Stimulated activated CD8-positive, alpha-beta memory T cell treated with anti-CD3 and anti-CD28 coated beads, Interleukin-4, amount 100 ng/mL, for 4 hours (primary cell): ENCODE measurements at places on chromosomes 13 and 19.

DNA sequence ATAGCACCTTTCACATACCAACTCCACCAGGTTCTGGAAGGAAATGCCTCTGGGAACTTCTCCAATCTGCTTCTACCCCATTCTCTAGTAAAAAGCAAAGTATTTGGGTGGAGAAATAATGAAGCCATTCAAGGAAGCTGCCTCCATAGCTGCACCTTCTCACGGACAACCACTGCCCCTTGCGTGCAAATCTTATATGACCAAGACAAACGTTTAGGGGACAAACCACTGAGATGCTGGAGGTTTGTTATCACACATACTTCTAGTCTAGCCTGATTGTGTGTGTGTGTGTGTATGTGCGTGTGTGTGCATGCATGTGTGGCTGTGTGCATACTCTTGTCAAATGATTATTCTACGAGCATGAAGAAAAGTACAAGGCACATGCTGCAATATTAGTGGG lies 6.5 kb upstream of the METTL21C start:
- DNase-seq, result no peak

- no peak for DNase-seq
These were observed 4.7 kb downstream of the PNMA8A start for GRCh38 chr19:46466536-46467196.

GRCh38 chr13:85528491-85529217 lies 270.6 kb downstream of the SLITRK6 start:
- DNase-seq, result no peak

DNA sequence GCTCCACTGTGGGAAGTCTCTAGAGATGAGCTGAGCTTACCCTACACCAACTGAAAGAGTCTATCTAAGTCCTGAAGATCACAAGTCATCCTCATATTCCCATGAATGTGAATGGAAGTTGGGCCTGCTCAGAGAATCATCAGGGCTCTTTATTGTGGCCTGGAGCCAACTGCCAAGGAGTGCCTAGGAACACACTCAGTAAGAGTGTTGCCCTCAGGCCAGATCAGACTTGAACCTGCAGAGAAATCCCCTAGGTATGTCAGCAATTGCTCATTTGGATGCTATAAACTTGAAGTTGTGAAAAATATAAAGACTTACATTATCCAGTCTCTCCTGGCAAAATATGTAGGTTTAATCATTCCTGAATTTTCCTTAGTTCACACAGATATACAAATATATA lies 1070.2 kb downstream of the EFNB2 start:
- no peak for DNase-seq

- DNase-seq, result no peak
These were observed 31.3 kb upstream of the FOXO1 start for GRCh38 chr13:40697711-40698110.

- DNase-seq, result no peak
These were observed 819 bp downstream of the EID2B start for GRCh38 chr19:39531834-39532232.

- DNase-seq, result no peak
These were observed 15.4 kb downstream of the CARS2 start for GRCh38 chr13:110690516-110690915.

DNA sequence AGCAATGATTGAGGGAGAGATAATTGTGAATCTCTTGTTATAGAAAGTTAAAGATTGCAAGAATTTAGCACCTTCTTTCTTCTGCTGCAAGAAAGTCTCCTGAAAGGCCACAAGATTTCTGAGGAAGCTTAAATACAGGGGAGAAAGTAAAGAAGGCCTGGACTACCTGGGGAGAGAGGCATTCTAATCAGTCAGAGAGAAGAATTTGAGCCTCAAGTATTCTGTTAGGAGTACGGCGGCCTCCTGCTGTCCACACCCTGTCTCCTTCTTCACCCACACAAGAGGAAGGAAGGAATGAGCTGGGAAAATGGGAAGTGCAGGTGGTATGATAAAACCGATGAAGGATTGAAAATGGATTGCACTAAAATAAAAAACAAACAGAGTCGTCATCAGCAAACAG lies 474.7 kb downstream of the DIAPH3 start:
- no peak for DNase-seq
